ENCODE measurements at places on chromosomes 5 and 9.

DNA sequence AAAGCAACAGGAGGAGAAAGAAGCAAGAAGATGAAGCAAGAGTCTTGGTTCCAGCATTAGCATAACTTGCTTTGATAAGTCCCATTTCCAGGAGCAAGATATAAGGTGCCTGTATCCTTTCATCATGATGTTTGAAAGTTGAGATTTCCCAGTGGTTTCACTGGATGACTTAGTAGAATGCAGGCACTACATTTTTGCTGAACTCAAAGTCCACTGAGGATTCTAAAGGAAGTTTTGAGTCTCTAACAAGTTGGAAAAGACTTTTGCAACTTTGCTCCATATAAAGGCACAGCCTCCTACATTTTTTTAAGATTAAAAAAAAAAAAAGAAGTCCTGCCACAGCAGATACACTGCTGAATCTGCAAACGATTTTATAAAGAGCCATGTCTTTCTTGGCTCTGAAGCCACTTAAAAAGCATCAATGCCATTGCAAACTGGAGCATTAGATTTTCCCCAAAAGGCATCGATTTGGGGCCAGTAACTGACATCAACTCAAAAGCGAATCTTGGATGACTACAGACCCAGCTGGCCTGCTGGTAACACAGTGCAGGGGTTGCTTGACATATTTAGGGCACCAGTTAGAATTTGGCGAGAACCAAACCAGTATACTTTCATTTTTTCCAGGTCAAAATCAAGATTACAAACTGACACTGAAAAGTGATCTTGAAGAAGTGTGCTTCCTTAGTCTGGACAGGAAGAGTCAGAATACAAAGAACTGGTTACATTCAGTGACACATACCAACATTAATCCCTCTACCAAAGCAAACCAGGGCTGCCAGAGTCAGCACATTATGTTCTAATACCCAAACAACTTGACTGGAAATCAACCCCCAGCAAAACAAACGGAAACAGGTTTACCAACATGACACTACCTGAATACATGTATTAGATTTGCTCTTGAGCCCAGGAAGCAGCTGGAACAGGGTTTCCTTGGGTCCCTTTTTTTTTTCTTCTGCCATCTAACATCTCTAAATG, 39.1 kb upstream of the KCNV2 start:
- no peak for DNase-seq

DNA sequence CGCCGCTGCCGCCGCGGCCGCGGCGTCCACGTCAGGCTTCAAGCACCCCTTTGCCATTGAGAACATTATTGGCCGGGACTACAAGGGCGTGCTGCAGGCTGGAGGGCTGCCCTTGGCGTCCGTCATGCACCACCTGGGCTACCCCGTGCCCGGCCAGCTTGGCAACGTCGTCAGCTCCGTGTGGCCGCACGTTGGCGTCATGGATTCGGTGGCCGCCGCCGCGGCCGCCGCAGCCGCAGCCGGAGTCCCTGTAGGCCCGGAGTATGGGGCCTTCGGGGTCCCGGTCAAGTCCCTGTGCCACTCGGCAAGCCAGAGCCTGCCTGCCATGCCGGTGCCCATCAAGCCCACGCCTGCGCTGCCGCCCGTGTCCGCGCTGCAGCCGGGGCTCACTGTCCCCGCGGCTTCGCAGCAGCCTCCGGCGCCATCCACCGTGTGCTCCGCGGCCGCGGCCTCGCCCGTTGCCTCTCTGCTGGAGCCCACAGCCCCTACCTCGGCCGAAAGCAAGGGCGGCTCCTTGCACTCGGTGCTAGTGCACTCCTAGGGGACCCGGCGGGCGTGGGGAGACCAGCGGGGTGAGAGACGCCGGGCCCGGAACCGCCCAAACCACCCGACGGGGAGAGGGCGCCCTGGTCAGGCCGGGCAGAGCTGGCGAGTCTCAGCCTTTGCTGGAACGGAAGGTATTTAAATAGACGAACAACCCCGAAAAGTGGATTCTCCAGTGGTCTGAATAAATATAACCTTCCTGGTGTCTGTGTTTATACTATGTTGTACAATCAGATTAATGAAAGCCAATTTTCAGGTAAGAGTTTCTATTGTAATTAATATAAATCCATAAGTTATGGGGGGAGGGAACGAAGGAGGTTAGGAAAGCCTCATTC, 1.2 kb downstream of the FOXB2 start:
- no peak for DNase-seq

DNA sequence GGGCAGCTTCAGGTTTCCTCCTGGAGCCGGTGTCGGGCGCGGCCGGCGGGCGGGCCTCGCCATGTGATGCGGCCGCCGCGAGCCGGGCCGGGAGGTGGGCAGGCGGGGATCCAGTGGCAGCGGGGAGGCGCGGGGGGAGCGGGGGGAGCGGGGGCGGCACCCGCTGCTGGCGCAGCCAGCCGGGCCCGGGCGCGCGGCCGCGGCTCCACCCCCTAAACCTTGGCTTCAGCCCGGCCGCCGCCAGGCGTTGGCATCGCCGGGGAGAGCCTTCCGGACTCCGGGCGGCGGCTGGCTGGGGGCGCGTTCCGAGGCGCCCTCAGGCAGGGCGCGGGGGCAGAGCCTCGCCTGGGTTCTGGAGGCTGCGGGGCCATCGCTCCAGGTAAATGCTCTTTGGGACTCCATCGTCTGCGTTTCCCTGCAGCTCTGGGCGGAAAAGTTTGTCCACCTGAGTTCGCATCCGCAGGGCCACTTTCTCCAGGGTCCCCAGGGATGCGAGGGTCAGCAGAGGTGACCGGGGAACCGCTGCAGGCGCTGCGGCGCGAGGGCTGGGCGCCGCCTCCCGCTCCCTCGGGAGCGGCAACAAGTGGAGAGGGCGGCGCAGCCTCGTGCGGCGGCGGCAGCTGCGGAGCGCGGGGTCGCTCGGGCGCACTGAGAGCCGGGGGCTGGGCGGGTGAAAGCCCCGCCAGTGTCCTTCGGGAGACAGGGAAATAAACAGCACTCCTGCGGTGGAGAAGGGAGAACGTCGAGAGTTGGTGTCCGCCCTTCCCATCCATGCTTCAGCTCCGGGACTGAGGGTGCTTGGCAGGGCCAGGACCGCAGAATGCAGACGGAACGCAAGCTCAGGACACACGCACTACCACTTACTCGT, at the start of gene ARHGEF28:
TSS of gene ARHGEF28 (plus strand) at position 253 of the 868 bp plus-strand sequence. CDS start 58,656 bp downstream, outside the sequence.
- DNase-seq: no peak

DNA sequence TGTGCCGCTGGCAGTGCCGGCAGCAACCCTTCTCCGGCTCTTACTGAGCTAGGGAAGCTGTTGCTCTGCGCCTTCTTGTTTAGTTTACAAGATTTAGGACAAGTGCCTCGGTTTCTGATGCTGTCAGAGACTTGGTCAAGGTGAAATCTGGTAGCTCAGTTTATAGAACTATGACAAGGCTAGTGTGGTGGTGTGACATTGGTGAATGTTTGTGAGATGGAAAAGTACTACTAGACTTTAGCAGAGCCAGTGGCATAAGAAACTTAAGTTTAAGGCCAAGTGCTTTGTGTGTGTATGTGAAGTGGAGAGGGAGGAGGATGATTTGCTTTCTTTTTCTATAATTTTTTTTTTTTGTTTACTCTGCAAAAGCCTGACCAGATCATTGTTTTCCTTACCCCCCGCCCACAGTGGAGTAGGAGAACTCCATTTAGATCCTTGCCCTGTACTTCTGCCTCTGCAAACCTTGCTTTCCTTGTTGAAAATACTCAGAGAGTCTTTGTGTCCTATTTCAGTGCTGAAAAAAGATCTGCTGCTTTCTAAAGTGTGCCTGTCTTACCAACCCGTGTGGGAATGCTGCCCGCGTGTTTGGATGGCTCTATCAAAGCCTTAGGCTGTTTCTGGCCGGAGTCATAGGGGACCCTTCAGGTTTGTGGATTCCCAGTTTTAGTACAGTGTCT, 75.9 kb downstream of the TRIO start:
- DNase-seq: no peak

GRCh38 chr5:8685704-8686103, 816.8 kb downstream of the MTRR start:
- DNase-seq: no peak

DNA sequence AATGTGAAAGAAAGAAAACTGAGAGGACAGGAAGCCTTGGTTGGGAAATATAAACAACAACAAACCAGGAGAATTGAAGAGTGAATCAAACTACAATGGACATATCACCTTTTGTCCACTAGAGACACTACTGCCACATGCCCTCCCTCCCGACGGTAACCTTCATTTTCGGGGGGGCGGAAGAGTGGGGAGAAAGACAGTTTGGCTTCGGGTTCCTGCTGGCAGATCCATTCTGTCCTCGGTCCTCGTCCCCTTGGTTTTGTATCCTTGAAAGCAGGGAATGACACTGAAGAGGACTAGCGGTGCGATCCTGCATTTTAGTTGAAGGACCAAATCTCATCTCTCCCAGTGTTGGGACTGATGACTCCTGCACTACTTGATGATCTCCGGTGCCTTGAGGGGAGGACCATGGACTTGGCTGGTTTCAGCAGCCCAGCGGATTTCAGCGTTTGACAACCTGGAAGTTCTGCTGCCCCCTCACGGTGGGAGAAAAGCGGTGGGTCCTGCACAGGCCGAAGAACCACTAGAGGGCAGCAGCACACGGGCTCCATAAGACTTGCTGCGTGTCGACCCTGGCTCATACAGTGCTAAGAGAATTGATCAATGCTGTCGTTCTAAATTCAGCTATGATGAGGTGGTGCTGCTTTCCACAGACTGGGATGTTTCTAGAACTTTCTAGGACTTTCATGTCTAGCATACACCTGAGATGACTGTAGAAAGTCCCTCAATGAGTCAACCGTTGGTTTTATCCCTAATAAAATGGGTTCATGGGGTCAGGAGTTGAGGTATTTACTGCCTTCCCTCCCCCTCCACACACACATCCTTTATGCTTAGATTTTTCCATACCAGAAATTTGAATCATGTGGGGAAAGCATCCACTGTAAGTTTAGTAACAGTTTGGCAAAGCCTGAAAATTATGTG, 15.1 kb upstream of the ZNF131 start:
- DNase-seq: peak; percentile 85

- no peak for DNase-seq
Measured at GRCh38 chr5:151492729-151493128, 45.3 kb downstream of the SLC36A1 start.

GRCh38 chr5:80149161-80149609, 106.7 kb downstream of the SERINC5 start:
- DNase-seq: no peak

DNA sequence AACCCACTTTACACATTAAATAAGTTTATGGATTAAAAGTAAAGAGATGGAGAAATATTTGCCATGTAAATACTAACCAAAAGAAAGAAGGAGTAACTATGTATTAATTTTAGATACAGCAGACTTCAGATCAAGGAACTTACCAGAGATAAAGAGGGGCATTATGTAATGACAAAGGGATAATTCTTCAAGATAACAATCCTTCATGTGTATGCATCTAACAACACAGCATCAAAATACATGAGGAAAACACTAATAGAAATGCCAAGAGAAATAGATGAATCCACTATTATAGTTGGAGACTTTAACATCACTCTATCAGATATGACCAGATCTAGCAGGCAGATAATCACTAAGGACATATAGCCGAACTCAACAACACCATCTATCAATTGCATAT, 149.8 kb upstream of the ANKRD55 start:
- DNase-seq: no peak

DNA sequence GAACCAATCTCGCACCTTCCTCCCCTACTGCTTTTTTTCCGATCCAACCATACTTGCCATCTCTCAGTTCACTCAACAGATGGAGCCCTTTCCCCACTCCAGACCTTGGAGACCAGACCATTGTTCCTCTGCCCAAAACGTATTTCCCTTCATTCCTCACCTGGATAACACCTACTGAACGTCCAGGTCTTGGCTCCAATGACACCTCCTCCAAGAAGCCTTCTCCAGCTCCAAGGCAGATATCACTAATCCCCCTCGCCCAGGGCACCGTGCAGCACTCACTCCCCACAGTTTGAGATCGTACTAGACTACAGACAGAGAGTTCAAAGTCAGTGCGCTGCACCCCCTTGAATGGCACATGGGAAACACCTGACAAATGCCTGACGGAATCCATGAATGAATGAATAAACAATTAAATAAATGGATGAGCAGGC, 47.1 kb upstream of the AKNA start:
- no peak for DNase-seq

DNA sequence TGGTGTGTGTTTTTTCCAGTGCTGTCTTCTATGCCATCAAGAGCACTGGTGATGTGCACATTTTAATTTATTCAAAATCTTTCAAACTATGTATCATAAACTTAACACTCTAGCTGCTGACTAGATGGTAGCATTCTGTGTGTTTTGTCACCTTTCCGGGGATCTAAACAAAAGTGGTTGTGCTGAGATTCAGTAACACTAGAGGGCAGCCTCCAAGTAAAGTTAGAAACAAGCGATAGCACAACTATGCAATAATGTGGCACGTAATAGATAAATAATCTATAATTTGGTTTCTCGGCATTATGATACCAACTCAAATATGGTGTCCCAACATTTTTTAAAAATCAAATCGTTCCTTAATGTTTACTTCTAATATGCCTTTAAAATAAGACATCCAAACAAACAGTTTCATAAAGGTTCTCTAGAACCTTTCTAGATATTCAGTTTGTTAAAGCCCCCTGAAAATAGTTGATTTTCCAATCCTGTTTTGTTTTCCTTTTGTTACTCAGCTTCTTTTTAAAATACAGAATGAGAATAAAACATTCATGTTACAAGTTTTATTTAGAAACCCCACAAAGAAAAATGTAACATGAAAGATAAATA, 16.9 kb downstream of the SEMA6A start:
- no peak for DNase-seq

- no peak for DNase-seq
Measured at GRCh38 chr5:66454186-66455078, 141.8 kb upstream of the MAST4 start.

DNA sequence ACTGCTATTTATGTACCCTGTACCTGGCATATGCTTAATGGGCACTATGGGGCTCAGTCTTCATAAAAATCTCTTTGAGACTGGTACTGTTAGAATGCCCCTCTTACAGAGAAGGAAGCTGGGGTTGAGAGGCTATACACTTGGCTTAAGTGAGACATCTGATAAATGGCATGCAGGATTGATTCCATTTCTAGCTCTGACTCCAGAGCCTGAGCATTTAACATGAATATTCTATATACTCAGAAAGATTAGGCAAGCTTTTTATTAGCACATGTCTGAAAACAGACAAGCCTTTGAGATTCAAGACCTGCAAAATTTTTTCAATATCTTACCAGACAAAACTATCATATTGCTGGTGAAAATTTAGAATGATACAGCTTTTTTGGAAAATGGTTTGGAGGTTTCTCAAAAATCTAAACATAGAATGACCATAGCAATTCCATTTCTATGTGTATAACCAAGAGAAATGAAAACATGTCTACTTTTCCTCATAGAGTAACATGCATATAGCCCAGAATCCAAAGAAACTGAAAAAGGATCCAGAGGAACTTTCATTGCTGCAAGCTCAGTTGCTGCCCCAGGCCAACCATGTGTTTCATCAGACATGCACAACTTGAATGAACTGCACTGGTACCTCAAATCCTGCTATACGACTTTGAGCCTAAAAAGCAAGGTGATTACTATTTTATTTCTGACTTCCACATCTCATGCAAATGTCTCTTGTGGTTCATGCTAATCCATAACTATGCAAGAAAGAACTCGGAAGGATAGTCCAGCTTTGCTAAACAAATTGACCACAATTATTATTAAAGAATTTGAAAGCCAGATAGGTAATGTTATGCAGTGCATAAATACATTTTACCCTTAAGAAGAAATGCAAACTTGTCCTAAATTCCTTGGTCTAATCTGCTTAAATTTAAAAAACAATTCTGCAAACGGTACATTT, 389.0 kb upstream of the GRIA1 start:
- DNase-seq: no peak
